ENCODE measurements at places on chromosomes 1 and 21.

DNA sequence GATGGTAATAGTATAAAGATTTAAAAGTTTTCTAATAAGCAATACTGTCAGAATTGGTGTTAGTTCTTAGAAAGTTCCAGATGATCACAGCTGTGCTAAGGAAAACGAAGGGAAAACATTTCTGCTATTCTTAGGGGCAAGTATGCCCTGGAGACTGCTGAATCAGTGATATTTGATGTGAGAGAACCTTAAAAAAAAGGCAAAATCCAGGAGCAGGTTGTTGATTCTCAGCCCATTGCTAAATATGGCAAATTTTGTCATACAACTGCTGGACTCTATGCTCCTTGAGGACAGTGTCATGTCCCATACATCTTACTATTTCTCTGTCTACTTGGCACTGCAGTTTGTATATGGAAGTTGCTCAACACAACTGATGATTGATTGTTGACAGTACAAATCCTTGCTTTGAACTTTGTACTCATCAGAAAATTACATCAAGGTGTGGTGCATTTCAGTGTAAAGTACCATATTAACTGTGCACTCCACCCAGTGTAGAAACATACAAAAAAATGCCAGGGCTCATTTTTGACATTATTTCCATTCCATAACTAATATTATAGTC is 10.9 kb downstream of the CRCT1 start:
- DNase-seq = no peak

GRCh38 chr1:6110326-6110725 is 64.6 kb downstream of the KCNAB2 start:
- no peak for DNase-seq

DNA sequence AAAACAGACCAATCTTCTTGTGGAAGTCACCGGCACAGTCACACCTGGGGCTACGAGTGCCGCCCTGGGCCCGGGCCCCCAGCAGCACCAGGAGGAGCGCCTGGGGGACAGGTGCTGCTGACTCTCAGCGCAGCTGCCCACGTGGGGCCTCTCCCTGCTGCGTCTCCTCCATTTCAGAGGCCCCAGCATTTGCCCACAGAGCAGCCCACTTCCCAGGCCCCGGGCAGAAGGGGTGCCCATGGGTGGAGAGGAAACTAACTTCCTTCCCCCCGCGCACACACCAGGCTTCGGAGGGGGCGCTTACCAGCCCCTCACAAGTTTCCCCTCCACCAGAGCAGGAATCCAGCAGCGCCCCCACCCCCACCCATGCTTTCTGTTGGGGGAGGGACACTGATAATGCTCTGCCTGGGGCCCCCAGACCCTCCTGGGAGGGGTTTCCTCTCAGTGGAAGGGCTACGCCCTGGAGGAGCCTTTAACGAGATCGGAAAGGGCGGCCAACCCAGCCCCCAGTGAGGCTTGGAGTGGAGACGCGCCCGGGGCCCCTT is 440 bp downstream of the TNFRSF25 start:
- DNase-seq = no peak

GRCh38 chr1:20654104-20654690 is 7.0 kb downstream of the DDOST start:
- DNase-seq = no peak

DNA sequence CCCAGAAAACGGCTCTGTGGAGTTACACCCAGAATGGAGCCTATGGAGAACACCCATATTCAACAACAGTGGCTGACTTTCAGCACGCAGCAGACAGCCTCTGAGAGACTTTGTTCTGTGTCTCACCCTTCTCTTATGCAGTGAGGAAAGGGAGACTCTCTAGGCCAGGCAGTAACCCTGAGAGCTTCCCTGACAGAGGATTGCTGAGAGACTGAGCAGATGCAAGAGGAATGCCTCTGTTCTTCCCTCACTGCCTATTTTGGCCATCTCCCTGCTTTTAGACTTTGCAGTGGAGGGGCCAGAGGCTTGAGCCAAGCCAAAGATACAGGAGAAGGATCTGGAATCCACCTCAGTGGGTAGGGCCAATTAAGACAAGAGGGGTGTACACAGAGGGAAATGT is 41.8 kb upstream of the SLC16A1 start:
- no peak for DNase-seq

- no peak for DNase-seq
Measured at GRCh38 chr1:227925582-227926198, 22.0 kb downstream of the WNT9A start.

DNA sequence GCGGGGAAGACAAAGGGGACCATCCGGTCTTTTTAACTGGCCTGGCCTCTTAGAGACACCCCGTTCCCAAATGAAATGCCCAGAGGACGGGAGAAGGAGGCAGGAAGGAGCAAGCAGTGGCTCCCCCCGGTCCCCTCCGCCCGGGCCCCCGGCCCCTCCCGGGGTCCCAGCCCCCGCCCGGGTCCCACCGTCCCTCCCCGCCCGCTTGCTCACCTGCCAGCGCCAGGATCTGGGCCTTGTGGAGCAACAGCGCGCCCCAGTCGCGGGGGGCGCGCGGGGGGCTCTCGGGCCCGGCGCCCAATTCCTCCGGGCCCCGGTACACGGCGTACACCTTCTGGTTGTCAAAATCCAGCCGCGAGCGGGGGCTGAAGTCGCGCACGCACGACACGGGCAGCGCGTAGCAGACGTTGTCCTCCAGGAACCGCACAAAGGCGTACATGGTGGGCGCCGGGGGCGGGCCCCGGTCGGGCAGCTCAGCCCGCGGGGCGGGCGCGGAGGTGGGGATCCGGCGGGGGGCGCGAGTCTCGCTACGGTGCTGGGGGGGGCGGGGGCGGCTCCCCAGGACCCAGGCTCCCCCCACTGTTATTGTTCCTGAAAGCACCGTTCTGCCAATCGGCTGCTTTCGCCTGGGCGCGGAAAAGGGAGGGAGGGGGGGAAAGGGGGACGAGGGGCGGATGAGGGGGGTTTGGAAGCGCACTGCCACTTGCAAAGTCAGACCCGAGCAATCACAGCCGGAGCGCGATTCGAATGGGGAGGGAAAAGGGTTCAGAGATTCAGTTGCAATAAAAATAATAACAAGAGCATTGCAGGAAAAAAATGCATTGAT is at the start of gene BEND5:
BEND5 (minus strand) TSS at position 499 of the 826 bp plus-strand sequence; CDS start at position 439, 60 bp downstream.
- DNase-seq = peak; percentile 73

- no peak for DNase-seq
Measured at GRCh38 chr1:30145723-30146303, 577.6 kb downstream of the MATN1 start.

GRCh38 chr1:29136391-29136915 is 12.8 kb upstream of the TMEM200B start:
- DNase-seq = no peak

- DNase-seq = no peak
Measured at GRCh38 chr21:34726627-34727337, 58.0 kb downstream of the CLIC6 start.

- no peak for DNase-seq
Measured at GRCh38 chr1:67886076-67886475, 52.8 kb upstream of the GNG12 start.
